Activated CD4-positive, CD25-positive, alpha-beta regulatory T cell treated with anti-CD3 and anti-CD28 coated beads, Interleukin-2, amount 50 U/mL, for 72 hours (primary cell): ENCODE measurements at places on chromosomes 11 and 22.

- DNase-seq: peak; percentile 47
Observed at GRCh38 chr11:118791961-118792569, 1.1 kb upstream of the DDX6 start.

DNA sequence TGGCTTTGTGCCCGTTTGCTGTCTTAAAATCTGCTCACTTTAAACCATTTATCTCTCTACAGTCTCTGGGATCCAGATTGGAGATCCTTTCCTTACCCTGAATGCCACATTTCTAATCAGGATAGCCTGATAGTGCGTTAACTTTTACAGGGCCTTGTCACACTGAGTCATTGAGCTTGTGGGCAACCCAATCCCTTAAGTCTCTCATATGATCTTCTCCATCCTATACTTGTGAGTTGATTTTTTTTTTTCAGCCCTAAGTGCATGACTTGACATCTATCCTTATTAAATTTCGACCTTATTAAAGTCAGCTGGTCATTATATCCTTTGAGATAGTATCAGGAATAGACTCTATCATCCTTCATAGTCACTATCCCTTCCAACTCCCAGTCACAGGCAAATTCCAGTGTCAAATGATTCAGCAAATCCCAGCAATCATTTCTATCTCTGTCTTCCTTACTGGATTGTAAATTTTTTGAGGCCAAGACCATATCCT lies 57.7 kb downstream of the TEAD1 start:
- DNase-seq: no peak

DNA sequence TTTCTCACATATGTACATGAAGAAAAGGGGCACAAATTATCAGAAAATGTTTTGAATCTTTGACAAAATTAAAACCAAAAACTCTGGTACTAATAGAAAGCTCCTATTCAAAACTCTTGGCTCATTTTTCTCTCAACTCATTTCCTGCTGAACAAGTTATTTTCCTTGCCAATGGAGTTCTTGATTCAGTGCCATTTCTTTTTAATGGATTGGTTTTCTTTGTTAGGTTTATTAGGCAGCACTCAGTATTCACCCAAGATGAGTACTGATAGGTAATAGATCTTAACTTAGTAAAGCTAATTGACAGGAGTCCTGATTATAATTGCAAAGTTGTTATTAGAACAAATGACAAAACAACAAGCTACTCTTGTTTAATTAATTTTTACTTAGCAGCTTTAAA lies 279.4 kb upstream of the PDGFD start:
- no peak for DNase-seq

GRCh38 chr11:42049650-42050049 lies 590.2 kb upstream of the LRRC4C start:
- DNase-seq: no peak

- DNase-seq: no peak
Observed at GRCh38 chr11:113240790-113241635, 73.4 kb upstream of the TTC12 start.

DNA sequence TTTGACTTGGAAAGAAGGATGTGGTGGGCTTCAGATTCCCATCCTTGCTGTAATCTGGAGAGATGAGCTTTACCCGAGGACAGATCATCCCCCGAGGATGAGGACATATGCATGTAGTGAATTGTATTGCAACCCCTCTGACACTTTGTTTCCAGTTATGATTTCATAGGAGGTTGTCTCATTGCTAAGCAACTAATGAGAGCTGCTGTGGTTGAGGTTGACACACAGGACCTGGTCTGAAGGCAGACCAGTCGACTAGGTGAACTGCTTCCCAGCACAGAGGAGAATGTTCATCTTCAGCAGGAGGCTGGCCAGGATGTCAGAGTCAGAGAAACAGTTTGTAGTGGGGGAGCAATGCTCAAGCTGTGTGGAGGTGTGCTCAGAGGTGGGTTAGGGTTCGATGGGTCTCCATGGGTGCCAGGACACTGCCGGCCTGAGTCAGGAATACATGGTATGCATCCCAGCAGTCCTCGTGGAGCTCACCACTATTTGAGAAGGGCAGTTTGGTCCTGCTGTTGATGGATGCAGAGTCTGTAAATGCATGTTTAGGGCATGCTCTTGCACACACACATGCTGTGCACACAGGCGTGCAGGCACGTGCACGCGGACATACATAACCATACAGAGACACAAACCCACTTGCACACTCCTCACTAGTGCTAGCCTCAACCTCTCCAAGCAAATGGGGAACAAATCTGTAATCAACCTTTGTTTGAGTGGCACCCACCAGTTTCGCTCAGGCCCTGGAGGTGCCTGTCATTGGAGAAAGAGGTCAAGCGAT lies 153.7 kb downstream of the TBC1D22A start:
- DNase-seq: no peak

GRCh38 chr11:19952116-19952605 lies 208.1 kb downstream of the DBX1 start:
- DNase-seq: no peak
